ENCODE measurements at places on chromosomes 11 and 22.

DNA sequence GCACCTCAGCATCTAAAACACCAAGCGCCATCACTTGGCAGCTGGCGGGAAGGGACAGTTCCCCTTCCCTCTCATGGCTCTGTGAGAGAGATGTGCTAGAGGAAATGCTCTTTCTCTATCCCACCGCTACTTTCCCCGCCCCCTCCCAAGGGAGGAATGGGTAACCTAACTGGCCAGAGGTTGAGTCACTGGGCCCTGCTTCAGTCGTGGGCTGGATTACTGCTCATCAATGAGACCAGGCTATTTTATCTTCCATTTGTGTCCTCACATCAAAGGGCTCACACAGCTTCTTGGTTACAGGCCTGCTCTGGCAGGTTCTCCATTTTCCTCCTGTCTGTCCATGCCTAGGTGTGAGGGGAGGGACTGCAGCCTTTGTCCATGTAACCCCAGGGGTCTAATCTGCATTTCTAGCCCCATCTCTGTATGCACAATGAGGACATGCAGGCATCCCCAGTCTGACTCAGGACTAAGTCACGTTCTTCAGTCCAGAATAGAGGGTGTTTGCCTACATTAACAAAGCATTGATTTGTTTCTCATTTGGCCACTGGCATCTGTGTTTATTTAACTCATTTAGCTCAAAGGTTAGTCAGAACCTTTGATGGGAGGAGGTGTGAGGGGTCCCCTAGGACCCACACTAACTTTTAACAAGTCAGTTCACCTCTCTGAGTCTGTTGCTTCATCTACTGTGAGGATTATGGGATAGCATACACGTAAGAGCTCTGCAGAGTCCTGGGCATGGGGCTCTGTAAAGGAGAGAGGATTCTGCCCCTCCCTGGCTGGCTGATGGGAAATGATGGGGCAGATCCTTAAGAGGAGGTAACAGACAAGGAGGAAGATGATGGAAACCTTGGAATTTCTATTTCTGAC, 99.1 kb downstream of the XRRA1 start:
- no peak for DNase-seq

DNA sequence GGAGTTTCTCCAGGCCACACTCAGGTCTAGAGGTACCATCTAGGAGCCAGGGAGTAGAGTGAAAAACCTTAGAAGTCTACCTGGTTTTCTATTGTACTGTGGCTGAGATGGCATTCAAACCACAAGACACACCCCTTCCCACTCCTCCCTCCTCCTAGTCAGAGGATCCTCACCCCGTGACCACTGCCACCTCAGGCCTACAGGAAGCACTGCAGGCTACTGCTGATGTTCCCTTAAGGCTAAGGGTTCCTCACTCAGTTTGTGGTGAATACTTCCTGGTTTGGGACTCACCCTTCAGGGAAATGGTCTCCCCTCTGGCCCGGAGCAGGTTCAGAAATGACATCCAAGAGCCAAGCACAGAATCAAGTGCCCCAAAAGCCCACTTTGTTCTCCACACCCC, 1293.9 kb downstream of the JRKL start:
- DNase-seq = no peak

DNA sequence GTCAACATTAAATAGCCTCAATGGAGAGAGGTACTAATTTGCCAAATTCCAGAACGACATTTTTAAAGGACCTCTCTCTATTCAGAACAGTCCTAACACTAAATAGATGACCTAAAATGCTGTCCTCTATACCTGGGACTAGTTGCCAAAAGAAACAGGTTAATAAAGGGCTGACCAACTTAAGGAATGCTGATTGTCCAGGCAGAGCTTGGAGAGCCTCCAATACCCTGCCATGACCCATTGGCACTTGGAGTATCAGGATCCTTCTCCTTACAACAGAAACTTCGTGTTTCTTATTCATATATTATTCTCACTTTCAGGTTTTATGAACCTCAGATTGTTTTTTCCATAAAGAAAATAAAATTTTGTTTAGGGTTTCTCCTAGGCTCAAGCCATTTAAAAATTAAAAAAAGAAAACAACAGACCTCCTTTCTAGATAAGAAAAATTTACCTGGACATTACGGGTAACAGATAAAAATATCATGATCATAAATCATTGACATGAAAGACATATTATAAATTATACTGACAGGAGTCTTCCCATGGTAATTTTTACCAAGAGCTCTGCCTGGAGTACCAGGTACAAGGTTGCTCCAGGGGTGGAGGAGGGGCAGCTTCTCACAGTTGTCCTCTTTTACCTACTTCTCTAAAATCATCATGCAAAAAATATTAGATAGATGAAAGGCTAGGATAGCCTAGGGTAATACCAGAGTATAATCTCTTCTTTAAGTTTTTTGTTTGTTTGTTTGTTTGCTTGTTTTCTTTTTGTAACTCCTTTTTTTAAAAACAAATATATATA, 2.0 kb downstream of the LRRC4C start:
- DNase-seq = no peak

GRCh38 chr11:398826-399225, 4.8 kb downstream of the PKP3 start:
- DNase-seq = no peak

DNA sequence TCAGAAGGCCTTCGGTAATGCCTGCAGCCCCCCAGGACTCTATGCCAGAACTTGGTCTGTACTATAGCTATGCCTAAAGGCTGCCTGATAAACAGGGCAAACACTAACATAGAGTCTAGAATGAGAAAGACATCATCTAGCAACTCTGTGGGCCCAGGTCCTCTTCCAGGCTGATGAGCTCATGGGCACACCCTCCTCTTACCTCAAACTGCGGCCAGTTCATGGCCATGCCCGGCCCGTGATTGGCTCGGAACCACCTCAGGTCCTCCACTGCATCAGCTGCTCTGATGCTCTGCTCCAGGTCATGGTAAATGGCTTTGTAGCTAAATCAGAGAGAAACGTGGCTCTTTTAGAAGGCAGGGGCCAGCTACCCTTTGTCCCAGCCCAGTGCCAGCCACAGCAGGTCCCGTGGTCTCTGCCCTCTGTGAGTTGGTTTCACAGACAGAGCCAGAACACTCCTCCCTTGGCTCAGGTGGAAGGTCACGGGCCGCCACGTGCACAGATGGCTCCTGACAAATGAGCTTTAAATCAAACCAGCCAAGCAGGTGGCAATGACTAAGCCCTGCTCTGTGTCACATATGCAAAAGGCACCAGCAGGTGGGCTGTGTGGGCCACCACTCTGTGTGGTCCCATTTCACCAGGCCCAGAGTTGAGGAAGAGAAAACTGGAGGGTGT, 25.0 kb upstream of the ARFGAP3 start:
- no peak for DNase-seq

- DNase-seq = peak; percentile 26
Measured at GRCh38 chr11:46050003-46050461, 71.2 kb downstream of the PHF21A start.

DNA sequence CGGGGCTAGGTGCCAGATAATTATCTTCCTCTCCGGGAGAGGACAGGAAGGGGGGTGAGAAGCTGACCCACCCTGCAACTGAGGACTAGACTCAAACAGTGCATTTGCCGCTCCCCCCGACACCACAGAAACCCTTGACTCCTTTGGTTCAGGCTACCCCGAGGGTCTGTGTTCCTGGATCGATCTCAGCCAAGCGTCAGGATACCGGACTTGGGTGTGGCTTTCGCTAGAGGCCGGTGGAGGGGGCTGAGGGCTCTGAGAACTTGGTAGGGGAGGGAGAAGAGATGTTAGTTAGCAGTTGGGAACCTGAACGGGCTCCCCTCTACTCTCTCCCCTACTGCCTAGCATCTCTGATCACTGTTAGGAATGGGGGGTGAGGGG, 840 bp downstream of the SEZ6L start:
- DNase-seq = no peak

DNA sequence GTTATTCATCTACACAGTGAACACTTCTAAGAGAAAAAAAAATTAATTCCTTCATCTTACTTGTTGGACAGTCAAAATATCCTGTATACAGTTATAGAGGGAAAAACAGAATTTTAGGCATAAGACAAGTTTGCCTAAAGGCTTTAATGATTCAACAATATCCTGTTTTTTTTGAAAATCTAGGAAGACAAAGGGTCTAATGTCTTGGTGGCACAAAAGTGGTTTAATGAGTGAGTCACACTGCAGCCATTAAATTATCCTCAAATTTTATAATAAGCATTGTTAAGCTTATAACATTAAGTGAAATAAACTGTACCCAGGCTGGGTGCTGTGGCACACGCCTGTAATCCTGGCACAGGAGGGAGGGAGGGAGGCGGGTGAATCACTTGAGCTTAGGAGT, 72.9 kb downstream of the GAB2 start:
- no peak for DNase-seq

DNA sequence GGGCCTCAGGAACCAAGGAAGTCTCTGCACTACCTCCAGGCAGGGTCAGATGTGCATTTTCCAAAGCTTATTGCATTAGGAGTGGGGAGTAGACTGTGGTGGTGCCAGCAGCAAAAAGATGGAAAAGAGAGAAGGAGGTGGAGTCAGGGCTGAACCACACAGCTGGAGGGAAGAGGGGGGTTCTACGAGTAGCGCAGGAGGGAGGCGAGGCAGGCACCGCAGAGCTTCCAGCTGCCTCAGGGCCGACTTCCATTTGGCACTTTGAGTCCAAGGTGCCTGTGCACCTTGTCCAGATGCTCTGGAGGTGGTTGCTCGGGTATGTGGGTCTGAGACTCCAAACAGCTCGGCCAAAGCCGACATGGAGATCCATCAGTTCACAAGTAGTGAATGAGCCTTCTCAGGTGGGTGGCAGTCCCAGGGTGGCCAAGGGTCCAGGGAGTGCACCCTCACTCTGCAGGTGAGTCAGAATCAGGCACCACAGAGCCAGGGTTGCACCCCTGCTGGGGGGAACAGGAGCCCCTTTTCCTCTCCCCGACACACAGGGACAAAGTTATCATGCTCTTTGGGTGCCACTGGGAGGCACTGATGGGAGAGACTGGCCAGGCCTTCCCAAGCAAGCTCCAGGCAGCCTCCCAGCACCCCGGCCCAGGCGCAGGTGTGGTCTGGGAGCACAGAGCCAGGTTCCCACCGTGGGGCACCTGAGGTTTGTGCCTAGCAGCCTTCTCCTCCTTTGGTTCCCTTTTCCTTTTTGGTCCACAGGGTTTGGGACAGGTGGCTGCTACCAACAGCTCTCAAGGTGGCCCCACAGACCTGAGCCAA, 30.2 kb downstream of the GGT5 start:
- no peak for DNase-seq

- DNase-seq = no peak
Measured at GRCh38 chr11:83235825-83236224, 42.3 kb downstream of the ANKRD42 start.

All from keratinocyte (primary cell).